ENCODE measurements at places on chromosomes 11 and 22. TPM values are rescaled to one million over a fixed set of nuclear protein-coding genes. Genes with fewer than 3 reads are reported as not detected.

The OR52I1 gene
- not detected for total RNA-seq

The OR4C16 gene
- not detected for total RNA-seq

The PPARA gene
- total RNA-seq, result 21.2 TPM

- no peaks in the 10 kb centered on the region for H3K27me3 ChIP-seq
- peaks cover 12% of the 10 kb centered on the region for H3K4me1 ChIP-seq
- no peaks in the 10 kb centered on the region for H3K36me3 ChIP-seq
- DNase-seq, result peak; percentile 51
These were observed 4.0 kb upstream of the WNT11 start for GRCh38 chr11:76209973-76210930.

The CASP4 gene
- total RNA-seq, result 49.8 TPM

- H3K27me3 ChIP-seq, result no peaks in the 10 kb centered on the region
- no peak for DNase-seq
- H3K4me3 ChIP-seq, result no peak overlapping the region
These were observed 12.3 kb downstream of the PDGFD start for GRCh38 chr11:104151404-104152204.

DNA sequence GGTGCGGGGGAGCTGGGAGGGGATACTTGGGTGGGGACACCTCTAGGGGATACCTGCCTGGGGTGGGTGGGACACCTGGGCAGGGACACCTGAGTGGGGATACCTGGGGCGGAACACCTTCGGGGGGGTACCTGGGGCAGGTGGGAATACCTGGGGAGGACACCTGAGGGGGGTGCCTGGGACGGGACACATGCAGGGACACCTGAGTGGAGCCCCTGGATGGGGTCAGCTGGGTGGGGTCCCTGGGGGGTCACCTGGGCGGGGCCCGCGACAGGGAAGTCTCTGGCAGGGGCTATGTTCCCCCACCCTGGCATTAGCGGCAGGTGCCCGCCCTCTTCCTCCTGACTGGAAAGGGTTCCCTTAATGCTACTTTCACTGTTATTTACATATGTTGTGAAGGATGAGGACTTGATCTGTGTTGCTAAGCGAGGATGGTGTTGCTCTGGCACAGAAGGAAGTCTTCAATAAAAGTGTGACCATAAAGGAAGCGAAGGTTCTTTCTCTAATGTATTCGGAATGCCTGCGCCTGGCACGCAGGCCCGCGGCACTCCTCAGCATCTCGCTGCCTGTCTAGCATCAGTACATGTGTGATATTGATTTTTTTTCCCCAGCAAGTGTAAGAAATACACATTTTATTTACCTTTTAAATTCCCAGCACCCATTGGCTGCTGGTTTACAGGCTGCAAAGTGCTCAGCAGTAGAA lies 801.7 kb downstream of the BRD1 start:
- H3K36me3 ChIP-seq, result no peaks in the 10 kb centered on the region
- H3K27ac ChIP-seq, result no peak overlapping the region
- no peak overlapping the region for H3K4me3 ChIP-seq
- H3K4me1 ChIP-seq, result no peaks in the 10 kb centered on the region

The SYCE3 gene
- total RNA-seq, result not detected

- no peak for DNase-seq
- no peaks in the 10 kb centered on the region for H3K36me3 ChIP-seq
- H3K27ac ChIP-seq, result no peak overlapping the region
These were observed 9.2 kb upstream of the PHF21A start for GRCh38 chr11:46130286-46130940.

GRCh38 chr11:19395050-19395449 lies 154.3 kb upstream of the E2F8 start:
- no peak for DNase-seq
- no peak overlapping the region for H3K27ac ChIP-seq
- H3K4me1 ChIP-seq, result no peaks in the 10 kb centered on the region
- no peaks in the 10 kb centered on the region for H3K36me3 ChIP-seq
- H3K4me3 ChIP-seq, result no peak overlapping the region
- peaks cover 2% of the 10 kb centered on the region for H3K27me3 ChIP-seq

The WNT11 gene
- total RNA-seq, result 4.1 TPM

DNA sequence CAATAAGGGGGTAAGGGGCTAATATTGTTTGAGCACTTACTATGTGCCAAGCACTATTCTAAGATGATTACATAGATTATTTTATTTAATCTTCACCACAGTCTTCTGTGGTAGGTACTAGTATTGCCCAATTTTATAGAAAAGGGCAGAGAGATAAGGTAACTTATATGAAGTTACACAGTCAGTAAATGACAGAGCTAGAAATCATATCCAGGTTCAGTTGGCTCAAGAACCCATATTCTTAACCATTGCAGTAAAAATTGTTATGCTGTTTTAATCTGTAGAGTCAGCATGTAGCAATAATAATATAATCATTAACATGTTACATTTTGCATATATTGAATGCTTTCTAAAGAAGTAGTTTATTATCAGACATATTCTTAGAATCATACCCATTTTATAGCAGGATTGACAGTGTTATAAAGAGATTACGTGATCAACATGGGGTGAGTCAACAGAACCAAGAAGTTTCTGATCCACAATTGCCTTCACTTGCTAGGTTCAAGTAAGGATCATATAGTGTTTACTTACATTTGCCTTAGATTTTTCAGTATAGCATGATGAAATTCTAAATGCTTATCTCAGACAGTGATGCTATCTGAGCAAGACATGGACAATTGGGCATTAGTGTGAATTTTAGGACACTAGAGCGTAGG lies 46.4 kb downstream of the CSTPP1 start:
- no peaks in the 10 kb centered on the region for H3K27me3 ChIP-seq
- H3K27ac ChIP-seq, result no peak overlapping the region
- H3K36me3 ChIP-seq, result no peaks in the 10 kb centered on the region
- no peaks in the 10 kb centered on the region for H3K4me1 ChIP-seq

GRCh38 chr11:112826788-112827187 lies 134.4 kb upstream of the NCAM1 start:
- no peaks in the 10 kb centered on the region for H3K36me3 ChIP-seq
- no peak for DNase-seq
- no peak overlapping the region for H3K4me3 ChIP-seq
- no peaks in the 10 kb centered on the region for H3K4me1 ChIP-seq
- H3K27me3 ChIP-seq, result no peaks in the 10 kb centered on the region

GRCh38 chr11:87477321-87477720 lies 439.6 kb downstream of the TMEM135 start:
- H3K4me1 ChIP-seq, result no peaks in the 10 kb centered on the region
- no peak overlapping the region for H3K4me3 ChIP-seq
- no peak overlapping the region for H3K27ac ChIP-seq
- no peaks in the 10 kb centered on the region for H3K27me3 ChIP-seq
- H3K36me3 ChIP-seq, result no peaks in the 10 kb centered on the region

The FAT3 gene
- 9.6 TPM for total RNA-seq

The BACE1 gene
- 28.4 TPM for total RNA-seq

The MMP8 gene
- total RNA-seq, result not detected

DNA sequence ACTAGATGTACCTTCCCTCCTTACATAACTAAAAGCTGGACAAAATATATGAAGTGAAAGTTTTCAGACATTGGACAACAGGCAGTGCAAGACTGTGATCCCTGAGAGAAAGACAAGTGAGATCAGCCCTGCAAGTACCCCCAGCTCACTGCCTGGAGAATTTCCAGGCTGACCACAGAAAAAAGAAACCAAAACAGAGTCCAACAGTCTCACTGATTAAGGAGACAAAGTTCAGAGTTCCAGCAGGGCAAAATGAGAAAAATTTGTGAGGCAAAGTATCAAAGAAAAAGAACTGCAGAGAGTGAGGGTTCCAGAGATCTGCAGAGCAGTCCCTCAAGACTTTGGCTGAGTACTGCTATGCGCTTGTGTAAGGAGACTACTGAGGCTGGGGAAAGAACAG lies 47.3 kb upstream of the TMEM45B start:
- H3K27me3 ChIP-seq, result no peaks in the 10 kb centered on the region
- DNase-seq, result no peak

GRCh38 chr22:39543095-39543494 lies 10.5 kb upstream of the RPS19BP1 start:
- H3K4me3 ChIP-seq, result no peak overlapping the region
- H3K4me1 ChIP-seq, result no peaks in the 10 kb centered on the region
- H3K27me3 ChIP-seq, result no peaks in the 10 kb centered on the region
- DNase-seq, result no peak

The CHRM1 gene
- 38.1 TPM for total RNA-seq

DNA sequence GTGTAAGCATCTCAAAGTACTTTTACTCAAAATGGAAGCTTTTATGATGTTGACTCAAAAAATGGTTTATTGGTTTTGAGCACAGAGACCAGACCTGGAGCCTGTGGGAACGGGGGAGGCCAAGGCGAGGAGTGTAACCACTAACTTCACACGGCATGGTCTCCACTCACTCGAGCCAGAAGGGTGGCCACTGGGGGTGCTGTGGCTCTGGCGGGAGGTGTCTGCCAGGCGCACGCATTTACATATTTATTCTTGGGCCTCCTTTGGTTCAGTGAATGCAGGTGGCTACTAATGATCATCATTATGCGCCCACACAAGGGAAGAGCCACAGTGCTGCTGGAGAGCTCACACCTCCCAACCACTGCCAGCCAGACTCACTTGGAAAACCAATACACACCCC lies 64.6 kb downstream of the FLRT1 start:
- no peak overlapping the region for H3K4me3 ChIP-seq
- DNase-seq, result no peak
- H3K4me1 ChIP-seq, result no peaks in the 10 kb centered on the region
- H3K36me3 ChIP-seq, result no peaks in the 10 kb centered on the region
- H3K27ac ChIP-seq, result no peak overlapping the region
- no peaks in the 10 kb centered on the region for H3K27me3 ChIP-seq

DNA sequence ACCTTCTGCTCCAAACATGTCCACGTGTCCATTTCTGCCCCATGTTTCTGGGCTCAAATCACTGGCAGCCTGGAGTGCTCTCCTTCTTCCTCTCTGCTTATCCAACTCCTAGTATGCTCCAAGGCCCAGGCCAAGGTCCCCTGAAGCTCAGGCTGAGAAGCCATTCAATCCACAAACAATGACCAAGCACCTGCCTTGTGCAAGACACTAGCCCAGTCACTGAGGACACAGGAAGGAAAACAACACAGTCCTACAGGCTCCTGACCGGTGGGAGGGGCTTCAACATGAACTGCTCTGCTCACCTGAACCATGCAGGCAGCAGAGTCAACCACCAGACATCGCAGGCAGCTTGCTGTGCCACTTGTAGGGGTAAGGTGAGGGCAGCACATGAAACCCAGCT lies 93.6 kb downstream of the RPL27A start:
- DNase-seq, result no peak
- H3K27ac ChIP-seq, result no peak overlapping the region
- no peaks in the 10 kb centered on the region for H3K4me1 ChIP-seq

- no peaks in the 10 kb centered on the region for H3K27me3 ChIP-seq
- no peak overlapping the region for H3K4me3 ChIP-seq
- no peak overlapping the region for H3K27ac ChIP-seq
- no peak for DNase-seq
- no peaks in the 10 kb centered on the region for H3K36me3 ChIP-seq
These were observed 162.9 kb downstream of the DLG2 start for GRCh38 chr11:85464283-85464682.

DNA sequence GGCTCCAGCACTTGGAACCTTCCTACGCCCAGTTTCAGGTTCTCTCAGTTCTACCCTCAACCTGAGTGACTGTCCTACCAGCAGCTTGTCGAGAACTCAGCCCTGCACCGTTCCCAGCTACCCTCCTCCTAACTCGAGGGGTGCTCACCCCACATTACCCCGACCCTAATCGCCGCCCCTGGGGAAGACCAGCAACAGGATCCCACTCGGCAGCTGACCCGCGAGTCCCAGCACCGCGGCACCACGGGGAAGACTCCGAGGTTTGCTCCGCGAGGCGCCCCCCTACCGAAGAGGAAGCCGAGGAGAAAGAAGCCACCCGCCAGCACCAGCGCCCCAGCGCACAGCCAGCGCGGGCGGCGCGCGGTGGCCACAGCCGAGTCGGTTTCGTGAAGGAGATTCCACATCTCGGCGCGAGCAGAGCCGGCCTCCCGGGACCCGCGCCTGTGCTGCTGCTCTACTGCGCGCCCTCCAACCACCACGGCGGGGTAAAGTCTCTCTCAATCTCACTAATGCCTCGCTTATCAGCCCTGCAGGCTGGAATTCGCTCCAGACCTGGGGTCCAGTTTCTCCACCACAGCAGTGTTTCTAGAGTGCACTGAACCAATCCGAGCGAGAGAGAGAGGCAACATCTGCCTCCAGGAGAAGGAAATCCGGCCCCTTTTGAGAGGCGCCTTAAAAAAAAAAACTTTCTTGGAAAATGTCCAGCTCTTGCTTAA lies at the start of gene FOLH1:
Gene FOLH1 (minus strand): TSS at position 597 of the 716 bp plus-strand sequence. CDS start 193 bp downstream, at position 404.
- H3K4me3 ChIP-seq, result peak within 1 kb of the TSS; percentile 46
- H3K27ac ChIP-seq, result peak within 1 kb of the TSS; percentile 73

The NUP160 gene
- 43.2 TPM for total RNA-seq

The CLDN5 gene
- 46.9 TPM for total RNA-seq

- H3K27ac ChIP-seq, result no peak overlapping the region
- H3K4me3 ChIP-seq, result no peak overlapping the region
- H3K36me3 ChIP-seq, result no peaks in the 10 kb centered on the region
- no peaks in the 10 kb centered on the region for H3K4me1 ChIP-seq
These were observed 6.1 kb upstream of the MUC5AC start for GRCh38 chr11:1151366-1152315.

All from prostate gland (tissue), 2 donors.